ENCODE measurements at places on chromosomes 11 and 22.

DNA sequence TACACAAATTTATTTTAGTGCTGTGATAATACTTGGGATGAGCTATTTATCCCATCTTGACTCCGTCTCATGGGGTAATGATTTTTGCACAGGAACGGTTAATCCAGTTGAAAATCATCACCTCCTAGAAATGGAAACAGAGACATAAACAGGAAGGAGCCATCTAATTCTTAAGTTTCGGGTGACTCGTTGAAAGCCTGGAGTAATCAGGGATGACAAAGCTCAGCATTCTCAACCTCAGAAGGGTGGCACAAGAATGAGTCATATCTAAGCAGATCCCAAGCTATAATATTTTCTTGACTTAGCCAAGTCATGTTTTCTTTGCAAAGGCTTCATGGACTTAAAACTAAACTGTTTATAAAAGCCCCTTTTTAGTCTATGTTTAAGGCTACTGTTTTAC is 280.8 kb upstream of the CCDC90B start:
- DNase-seq = no peak

DNA sequence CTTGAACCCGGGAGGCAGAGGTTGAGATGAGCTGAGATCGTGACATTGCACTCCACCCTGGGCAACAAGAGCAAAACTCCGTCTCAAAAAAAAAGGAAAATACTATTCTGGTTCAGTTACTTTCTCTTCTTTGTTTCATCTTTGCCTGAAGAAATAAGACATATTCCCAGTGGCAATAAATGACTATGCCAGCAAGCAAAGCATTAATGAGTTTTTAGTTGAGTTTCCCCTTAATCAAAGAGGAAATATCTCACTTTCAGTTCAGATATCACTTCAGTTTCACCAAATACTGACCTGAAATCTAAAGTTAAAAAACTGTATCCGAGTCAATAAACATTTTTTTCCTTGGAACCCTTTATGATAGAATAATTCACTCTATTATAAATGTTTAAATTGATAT is 10.4 kb downstream of the PISD start:
- DNase-seq = no peak

GRCh38 chr11:125995313-125995712 is 49.5 kb downstream of the VSIG10L2 start:
- DNase-seq = no peak

GRCh38 chr11:93389737-93390136 is 59.2 kb downstream of the DEUP1 start:
- no peak for DNase-seq

DNA sequence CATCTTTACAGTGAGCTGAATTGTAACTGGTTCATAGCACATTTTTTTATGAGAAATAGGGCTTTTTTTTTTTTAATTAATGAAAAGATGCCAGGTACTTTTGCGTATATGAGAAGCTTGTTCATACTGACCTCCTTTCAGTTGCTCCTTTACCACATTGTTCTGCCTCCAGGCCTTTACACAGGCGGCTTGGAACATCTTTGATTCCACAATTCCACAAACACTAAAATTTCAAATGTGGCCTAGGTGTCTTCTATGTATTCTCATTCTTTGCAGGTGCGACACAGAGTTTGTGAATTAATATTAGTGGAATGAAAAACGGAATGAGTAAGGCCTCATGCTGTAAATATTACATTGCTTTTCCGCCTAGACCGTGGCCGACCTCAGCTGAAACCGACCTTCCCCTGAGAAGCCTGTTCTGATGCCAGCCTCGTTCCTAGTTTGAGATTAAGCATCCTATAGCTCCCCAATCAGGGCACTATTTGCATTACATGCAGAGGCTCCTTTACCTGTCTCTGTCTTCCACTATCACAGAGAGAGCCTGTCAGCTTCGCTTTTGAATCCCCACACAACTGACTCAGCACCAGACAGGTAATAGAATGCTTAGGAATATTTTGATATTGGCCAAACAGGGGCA is 125.8 kb downstream of the LDLRAD3 start:
- DNase-seq = no peak

- no peak for DNase-seq
These were observed 916 bp upstream of the SLC6A5 start for GRCh38 chr11:20598492-20598891.

GRCh38 chr11:65712633-65713076 is 603 bp downstream of the KAT5 start:
- no peak for DNase-seq

GRCh38 chr11:83070731-83071566 is 748 bp downstream of the RAB30 start:
- no peak for DNase-seq

- no peak for DNase-seq
These were observed 28.5 kb upstream of the ABCC8 start for GRCh38 chr11:17505146-17505545.

- no peak for DNase-seq
These were observed 841 bp upstream of the EIF4G2 start for GRCh38 chr11:10809373-10810160.

GRCh38 chr11:17014321-17014832 is at the start of gene PLEKHA7:
TSS of gene PLEKHA7 (minus strand) at chr11:17014414. CDS start at chr11:17014401, 13 bp downstream.
- DNase-seq = no peak

GRCh38 chr11:19389787-19390303 is 149.1 kb upstream of the E2F8 start:
- no peak for DNase-seq

- no peak for DNase-seq
These were observed 94.2 kb downstream of the FCHSD2 start for GRCh38 chr11:73047773-73048371.

DNA sequence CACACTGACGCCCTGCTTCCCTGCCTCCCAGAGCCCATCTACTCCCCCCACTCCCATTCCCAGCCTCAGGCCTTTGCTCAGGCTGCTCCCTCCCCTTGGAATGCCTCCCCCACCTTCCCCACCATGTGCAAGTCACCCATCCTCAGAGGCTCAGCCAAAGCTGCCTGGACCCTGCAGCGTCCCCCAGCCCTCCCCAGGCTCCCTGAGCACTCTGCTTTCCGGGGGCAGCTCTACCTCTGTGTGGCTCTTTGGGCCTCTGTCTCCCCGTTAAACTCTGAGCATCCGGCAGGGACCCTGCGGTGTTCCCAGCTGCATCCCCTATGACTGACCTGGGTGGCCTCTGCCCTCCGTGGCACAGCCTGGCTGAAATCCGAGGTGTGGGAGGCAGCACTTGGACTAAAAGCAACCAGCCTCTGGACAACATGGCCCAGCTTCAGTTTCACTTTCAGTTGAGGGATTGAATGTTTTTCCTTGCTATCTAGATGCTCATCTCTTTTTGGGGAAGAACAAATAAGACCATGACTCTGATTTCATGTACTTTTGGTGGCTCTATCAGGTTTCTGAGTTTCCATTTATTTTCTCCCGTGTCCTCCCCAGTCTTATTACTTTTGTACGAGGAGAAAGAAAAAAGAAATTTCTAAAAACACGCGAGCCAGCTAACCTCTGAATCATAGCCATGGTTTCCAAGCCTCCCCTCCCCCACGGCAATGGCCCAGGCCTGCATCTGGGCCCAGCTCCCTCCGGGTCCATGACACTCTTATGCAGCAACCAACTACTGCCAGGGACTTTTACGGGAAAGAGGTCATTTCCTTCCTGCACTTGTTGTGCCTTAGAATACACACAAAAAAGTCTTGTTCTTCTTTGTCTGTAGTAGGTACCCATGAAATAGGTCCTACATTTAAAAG is 3.8 kb downstream of the APOL3 start:
- no peak for DNase-seq

- no peak for DNase-seq
These were observed 7.8 kb upstream of the NLRP10 start for GRCh38 chr11:7973011-7973410.

DNA sequence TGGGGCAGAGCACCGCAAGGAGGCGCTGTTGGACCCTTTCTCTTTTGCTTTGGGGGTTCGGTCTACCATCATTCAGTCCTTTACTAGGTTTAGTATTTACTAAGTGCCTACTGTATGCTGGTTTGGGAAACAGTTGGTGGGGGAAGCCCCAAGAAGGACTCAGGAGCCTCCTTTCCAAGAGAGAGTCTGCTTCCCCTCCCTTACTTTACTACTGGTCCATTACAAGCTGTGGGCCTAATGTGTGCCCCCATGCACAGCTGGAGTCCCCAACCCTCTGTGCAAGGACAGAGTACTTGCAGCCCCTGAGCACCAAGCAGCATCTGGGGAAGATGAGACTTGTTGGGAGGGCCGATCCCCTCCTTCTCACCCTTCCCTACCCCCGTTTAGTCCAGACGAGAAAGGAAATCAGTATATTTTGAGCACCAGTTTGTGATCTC is 876 bp upstream of the UBE2L6 start:
- peak; percentile 82 for DNase-seq

DNA sequence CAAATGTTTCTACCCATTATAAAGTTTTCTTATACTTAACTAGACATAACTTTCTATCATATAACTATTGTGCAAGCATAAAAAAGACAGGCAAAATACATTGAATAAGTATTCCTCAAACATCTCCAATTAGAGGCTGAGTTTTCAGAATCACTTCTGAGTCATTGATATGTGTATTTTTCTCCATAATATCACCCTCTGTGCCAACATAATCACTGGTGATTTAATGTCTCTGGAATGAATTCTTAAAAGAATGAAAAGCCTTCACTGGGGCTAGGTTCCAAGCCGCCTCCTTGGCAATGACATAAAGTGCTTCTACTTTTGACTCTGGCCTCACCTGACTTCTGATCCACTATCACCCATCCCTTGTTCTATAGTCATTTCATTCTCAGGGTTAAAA is 197.0 kb upstream of the E2F8 start:
- DNase-seq = no peak

- DNase-seq = no peak
These were observed 125.6 kb downstream of the BCR start for GRCh38 chr22:23305922-23306374.

GRCh38 chr11:10301656-10302358 is 3.1 kb upstream of the ADM start:
- DNase-seq = no peak

GRCh38 chr11:93501856-93502255 is 41.3 kb downstream of the SMCO4 start:
- no peak for DNase-seq

DNA sequence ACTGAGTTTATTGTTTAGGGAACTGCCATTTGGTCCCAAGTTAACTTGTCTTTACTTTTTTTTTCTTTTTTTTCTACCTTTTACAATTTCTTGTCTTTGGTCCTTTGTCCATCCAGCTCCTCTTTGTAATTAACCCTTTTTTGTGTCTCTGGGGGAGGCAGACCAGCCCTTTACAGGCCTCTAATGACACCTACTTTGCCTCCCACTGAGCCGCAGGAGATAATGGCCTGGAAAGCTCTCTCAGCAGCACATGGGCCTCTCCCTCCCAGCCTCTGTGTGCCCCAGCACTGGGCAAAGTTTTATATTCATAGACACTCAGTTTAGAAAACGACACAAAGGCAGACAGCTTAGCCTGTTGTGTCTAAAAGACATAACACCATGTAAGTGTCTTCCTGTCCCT is 480.4 kb downstream of the SOX6 start:
- no peak for DNase-seq

DNA sequence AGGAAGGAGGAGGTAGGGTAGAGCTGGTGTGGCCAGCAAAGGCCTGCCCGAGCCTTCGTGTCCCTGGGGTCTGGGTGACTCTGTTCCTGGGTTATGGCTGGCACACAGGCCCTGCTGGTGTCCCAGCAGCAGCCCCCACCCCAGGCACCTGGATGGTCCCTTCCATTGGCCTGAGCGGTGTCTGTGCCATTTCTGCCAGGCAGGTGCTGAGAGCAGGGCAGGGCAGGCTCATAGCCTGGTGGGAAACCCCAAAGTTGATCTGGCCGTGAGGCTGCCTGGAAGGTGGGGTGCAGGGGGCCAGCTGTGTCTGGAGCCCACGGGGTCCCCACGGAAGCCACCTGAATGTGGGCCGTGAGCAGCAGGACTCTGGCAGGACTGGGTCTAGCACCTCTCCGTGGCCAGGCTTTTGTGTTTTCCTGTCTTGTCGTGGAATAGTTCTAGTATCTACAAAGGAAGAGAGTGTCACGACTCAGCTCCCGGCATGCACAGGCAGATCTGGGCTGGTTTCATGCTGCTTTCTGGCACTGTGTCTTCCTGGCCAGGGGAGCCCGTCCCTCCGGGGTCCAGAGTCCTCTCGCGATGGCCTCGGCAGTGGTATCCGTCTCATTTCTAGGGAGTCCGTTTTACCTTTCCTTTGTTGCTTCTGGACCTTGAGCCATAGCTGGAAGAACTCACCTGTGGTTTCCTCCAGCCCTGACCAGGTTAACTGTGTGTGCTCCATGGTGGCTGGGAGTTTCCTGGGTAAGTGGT is 83.7 kb downstream of the KCNQ1 start:
- DNase-seq = no peak

DNA sequence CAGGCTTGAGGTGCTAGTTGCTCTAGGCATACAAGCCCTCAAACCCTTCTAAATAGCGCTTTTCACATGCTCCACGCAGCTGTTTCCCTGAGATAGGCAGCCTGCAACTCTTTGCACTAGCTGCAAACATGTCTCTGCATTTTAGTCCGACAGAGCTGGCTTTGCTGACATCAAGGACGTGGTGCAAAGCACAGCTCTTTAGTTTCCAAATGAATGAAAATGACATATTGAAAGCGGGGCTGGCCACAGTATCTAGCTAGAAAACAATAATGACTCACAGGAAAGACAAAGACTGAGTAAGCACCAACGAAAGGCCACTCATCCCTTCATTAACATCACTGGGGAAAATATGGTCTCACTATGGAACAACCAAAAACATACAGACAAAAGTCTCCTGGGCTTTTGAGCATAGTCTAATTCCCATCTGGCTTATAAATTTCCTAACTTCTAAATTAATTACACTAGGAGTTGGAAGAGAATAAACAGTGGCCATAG is 15.3 kb upstream of the ZC3H12C start:
- no peak for DNase-seq

DNA sequence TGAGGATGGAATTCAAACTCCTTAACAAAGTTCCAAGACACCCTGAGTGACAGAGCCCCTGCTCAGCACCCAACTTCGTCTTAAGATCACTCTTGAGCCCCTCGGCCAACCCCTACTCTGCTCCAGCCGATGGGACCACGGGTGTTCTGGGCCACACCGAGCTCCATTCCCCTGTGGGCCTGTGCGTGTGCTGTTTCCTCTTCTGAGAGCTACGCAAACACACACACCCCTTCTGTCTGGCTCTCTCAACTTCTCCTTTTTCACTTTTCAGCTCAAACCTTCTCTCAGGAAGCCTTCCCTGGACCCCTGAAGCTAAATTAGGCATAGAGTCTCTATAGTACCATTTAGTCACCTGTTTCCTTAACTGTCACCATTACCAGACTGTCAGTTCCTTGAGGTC is 37.5 kb upstream of the NNMT start:
- DNase-seq = no peak

Measured in activated CD4-positive, alpha-beta T cell treated with anti-CD3 and anti-CD28 coated beads, Interleukin-2, amount 50 U/mL, for 24 hours (primary cell).